ENCODE measurements at places on chromosomes 11 and 22.

- DNase-seq, result no peak
These were observed 82.2 kb downstream of the FAM83F start for GRCh38 chr22:40076702-40077645.

- no peak for DNase-seq
These were observed 2.8 kb upstream of the KDELR3 start for GRCh38 chr22:38464992-38465672.

GRCh38 chr11:32396991-32397390, 38.3 kb downstream of the WT1 start:
- DNase-seq, result no peak

- no peak for DNase-seq
These were observed 71.1 kb downstream of the TTC28 start for GRCh38 chr22:28608546-28608945.

- no peak for DNase-seq
These were observed at the start of gene OR10G7 for GRCh38 chr11:124041254-124041653. Gene OR10G7 (minus strand): TSS chr11:124041325. CDS start chr11:124039001, 2,324 bp downstream.

GRCh38 chr11:132211479-132211878, 841.1 kb downstream of the NTM start:
- no peak for DNase-seq

DNA sequence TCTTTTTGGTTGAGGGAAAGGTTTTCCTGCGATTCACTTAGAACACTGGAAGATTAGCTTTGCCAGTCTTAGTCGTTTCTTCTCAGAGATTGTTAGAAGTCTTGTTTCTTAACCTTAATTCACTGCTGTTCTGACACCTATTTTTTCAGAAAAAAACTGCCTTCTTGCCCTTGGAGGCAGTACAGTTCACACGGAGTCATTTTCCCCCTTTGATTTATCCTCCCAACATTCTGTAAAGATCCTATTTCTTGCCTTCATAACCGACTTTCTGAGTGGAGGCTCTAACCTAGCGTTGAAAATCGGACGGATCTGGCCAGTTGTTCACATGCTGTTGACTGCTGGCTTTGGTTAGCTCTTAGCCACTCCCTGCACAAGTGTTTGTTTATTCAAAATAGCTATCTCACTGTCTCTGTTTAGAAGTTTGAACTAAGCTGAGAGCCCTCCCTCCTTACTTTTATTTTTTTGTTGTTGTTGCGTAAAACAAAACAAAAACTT, 737 bp downstream of the BCL2L13 start:
- peak; percentile 56 for DNase-seq

- DNase-seq, result no peak
These were observed 394.0 kb downstream of the MIAT start for GRCh38 chr22:27051407-27051806.

DNA sequence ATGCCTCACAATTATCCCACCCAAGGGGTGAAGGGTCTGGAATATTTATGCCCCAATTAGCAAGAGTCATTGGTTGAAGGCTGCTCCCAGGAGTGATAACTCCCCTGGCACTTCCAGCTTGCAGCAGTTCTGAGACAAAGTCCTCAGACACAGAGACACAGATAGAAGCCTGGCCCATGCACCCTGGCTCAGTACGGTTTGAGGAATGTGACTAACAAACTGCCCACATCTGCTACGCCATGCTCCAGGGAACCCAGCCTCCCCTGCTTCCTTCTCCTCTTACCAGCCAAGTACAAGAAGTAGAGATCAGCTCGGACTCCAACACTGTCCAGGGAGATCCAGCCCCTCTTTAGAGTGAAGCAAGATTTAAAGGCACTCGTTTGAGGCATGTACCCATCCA, 48.5 kb upstream of the BMAL1 start:
- DNase-seq, result no peak

DNA sequence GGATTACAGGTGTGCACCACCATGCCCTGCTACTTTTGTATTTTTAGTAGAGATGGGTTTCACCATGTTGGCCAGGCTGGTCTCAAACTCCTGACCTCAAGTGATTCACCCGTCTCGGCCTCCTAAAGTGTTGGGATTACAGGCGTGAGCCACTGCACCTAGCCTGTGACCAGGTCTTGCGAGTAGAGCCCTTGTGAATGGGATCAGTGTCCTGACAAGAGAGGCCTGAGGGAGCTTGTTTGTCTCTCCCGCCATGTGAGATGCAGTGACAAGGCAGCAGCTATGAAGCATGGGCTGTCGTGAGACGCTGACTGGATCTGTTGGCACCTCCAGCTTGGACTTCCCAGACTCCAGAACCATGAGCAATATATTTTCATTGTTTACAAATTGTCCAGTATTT, 69.3 kb downstream of the LRRC32 start:
- no peak for DNase-seq

- no peak for DNase-seq
These were observed 44.5 kb downstream of the NECTIN1 start for GRCh38 chr11:119684361-119685110.

- DNase-seq, result no peak
These were observed 38.7 kb downstream of the SYT13 start for GRCh38 chr11:45247433-45247832.

GRCh38 chr11:99370549-99371216, 349.9 kb downstream of the CNTN5 start:
- DNase-seq, result peak; percentile 45

- no peak for DNase-seq
These were observed 47.7 kb upstream of the EMID1 start for GRCh38 chr22:29157759-29158535.

DNA sequence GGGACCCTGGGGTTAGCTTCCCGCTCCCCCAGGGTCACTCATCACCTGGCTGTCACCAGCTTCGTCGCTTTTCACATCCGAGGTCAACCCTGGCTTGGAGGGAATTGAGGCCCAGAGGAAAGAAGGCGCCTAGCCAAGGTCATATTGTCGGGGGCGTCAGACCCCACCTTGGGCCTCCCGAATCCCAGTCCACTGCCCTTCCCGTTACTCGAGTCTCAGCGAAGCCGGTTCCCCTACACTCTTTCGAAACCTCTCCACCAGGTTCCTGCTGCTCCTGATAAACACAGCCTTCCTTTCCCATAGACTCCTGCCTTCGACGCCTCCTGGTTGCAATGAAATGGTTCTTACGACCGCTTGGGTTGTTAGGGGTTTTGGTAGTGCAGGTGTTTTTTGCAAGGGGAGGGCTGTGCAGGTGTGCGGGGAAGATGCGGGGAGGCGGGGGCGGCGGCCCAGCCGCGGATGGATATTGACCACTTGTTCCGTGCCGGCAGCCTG, 642 bp downstream of the NAA40 start:
- DNase-seq, result no peak

DNA sequence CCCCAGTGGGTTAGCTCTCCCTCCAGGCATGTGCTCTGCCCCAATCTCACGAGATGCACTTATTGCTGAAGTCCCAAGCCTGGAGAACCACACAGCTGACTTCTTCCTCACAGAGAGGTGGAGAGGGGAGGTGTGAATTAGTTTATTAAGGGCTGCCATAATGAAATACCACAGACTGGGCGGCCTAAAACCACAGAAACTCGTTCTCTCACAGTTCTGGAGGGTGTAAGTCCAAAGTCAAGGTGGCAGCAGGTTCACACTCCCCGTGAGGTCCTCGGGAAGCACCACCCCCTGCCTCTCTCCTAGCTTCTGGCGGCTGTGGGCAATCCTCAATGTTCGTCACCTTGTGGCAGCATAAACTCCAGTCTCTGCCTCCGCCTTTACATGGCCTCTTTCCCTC, 39.3 kb downstream of the TECTA start:
- DNase-seq, result no peak

GRCh38 chr11:34192481-34193401, 87.3 kb downstream of the NAT10 start:
- peak; percentile 78 for DNase-seq

GRCh38 chr11:103959279-103959942, 77.0 kb upstream of the DDI1 start:
- DNase-seq, result no peak

DNA sequence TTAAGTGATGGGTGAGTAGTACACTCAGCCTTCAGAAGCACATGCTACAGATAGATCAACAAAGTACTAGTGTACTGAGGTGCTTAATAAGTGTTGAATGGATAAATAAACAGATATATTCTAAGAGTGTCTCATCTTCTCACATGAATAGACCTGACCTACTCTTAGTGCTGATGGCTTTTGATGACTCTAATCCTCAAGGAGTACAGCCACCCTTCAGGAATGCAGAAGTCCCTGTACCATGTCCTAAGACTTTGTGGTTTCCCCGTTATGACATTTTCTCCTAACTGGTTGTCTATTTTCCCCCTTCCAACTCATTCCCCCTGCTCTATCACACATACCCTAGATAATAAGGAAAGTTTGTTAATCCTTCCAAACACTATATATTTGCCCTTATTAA, 61.6 kb downstream of the C11orf65 start:
- DNase-seq, result no peak

- DNase-seq, result no peak
These were observed 15.1 kb upstream of the BLID start for GRCh38 chr11:122131126-122131525.

DNA sequence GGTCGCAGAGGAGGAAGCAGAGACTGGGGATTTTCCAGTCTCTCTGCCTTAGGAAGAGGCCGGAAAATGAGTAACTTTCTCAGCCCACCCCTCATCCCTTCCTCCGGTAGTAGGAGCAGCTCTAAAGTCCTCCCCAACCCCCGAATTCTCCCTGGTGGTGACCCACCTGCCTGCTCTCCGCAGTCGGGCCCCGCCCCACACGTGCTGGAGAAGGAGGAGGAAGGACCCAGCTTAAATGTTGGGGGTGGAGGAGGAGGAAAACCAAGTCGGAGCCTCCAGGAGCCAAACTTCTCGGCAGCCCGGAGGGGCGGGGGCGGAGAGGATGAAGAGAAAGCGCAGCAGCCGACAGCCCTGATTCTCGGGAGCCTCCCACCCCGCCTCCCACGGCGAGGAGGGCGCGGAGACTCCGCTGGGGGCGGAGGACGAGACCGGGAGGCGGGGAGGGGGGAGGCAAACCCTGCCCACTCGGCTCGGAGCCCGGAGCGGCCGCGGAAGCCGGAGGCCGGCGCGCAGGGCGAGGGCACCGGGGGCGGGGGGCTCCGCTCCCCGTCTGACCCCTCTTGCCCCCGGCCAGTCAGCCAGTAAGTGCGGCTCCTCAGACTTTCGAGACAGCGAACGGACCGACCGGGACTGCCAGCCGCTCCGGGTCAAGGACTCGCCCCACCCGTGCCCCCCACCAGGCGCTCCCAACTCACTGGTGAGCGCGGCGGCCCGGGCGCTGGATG, at the start of gene TPBGL:
TPBGL (plus strand) TSS at position 464 of the 725 bp plus-strand sequence. CDS start 276 bp downstream, outside the sequence.
- peak; percentile 52 for DNase-seq

- DNase-seq, result no peak
These were observed 874 bp upstream of the PLAAT4 start for GRCh38 chr11:63535734-63536133.

DNA sequence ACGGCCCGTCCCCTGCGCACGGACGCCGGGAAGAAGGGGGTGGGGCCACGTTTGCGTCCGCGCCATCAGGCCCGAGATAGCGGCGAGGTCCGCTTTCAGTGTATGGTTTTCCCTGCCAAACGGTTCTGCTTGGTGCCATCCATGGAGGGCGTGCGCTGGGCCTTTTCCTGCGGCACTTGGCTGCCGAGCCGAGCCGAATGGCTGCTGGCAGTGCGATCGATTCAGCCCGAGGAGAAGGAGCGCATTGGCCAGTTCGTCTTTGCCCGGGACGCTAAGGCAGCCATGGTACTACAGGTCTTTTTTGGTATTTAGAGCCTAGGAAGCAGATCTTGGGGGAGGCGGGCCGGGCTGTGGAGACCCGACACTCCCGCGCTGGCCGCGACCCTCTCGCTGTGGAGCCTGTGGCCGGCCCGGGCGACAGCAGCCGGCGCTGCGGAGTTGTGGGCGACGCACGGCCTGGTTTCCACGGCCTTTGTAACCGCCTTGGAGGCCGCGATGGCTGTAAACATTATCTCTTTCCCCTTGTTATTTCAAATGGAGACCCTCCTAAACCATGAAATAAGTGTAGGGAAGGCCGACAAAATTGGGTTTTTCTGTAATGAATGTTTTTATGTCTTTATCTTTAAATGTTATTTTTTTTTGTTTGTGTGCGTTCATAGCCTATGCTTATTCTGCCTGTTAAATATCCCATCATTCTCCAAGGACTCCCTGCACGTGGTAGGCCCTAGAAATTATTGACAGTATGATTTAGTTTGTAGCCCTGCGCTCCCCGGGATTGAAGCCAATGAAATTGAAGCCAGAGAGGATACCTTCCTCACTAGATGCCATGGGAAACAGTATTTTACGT, at the start of gene AASDHPPT:
AASDHPPT (plus strand) TSS at position 54 of the 847 bp plus-strand sequence; CDS start at position 103, 49 bp downstream.
- DNase-seq, result peak; percentile 36

DNA sequence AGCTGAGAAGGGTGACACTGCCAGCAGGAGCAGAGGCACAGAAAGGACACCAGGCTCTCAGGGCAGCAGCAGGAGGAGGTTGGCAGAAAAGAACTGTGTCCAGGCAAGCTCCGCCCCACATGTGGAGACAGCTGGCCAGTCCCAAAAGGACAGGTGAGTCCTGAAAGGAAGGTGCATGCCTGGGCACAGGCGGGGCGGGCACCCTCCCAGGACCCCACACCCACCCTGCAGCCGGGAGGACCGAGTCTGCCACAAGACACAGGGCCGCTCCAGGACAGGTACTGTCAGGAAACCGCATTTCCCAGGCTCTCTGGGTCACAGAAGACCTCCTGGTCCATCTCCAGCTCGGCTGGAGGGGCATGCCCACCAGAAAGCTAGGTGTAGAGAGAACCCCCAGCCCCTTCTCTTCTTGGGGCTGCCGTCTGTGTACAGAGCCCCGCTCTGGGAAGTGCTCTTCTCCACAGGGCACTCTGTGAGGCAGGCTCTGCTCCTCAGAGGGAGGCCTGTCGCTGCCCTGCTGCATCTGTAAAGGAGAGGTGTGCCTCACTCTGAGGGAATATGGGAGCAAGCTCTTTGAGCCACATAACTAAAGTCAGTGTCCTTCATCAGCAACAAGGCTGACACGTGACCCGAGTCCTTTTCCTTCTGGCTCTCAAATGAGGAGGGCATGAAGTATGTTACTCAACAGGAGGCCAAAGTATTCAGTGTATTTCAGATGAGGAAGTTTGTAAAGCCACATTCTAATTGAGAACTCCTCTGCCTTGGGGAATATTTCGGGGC, 50.5 kb downstream of the CLTCL1 start:
- DNase-seq, result no peak

- no peak for DNase-seq
These were observed 11.1 kb downstream of the MCHR1 start for GRCh38 chr22:40690370-40690769.

DNA sequence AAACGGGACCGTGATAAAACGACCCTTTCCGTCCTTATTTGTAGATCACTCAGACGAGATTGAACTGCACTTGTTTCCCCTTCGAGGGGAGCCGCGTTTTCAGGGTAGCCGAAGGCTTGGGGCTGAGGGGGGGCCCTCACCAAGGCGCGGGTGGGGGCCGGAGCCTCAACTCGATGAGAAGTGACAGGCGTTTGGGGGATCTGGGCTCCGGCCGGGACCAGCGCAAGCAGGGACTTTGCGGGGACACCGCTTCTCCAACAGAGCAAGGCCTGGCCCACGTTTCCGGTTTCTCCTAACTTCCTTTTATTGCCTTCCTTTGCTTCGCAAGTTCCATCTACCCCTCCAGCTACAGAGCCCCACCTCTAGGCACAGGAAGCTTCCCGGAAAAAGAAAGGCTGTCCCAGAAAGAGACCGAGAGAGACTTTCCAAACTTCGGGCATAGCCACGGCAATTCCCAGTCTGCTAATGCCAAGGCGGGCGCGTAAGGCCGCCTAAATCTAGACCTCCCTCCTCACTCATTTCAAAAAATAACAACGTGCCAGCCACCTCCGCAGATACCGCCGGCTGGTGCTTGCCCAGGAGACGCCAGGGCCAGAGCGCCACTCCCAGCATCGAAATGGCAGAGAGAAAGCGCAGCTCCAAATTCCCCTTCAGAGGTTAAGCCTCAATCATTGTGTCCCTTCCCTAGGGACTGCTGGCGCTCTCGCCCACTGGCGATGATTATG, 6.6 kb downstream of the PAX6 start:
- peak; percentile 17 for DNase-seq

GRCh38 chr11:15473954-15474837, 359.5 kb downstream of the INSC start:
- no peak for DNase-seq
